Activated T-helper 2 cell treated with anti-CD3 and anti-CD28 coated beads, Interferon-gamma antibody, Interleukin-2, Interleukin-4, amounts not matched to agents 10 μg/mL and 5 μg/mL and 100 μg/mL, durations not matched to agents 14 hours and 24 hours and 36 hours (primary cell): ENCODE measurements at places on chromosomes 13 and 19.

- no peak overlapping the region for H3K4me3 ChIP-seq
- H3K36me3 ChIP-seq: no peaks in the 10 kb centered on the region
- no peaks in the 10 kb centered on the region for H3K27me3 ChIP-seq
- H3K4me1 ChIP-seq: no peaks in the 10 kb centered on the region
- H3K27ac ChIP-seq: no peak overlapping the region
Observed at GRCh38 chr13:93398167-93399035, 171.8 kb downstream of the GPC6 start.

GRCh38 chr13:70107125-70107497 lies 515 bp upstream of the ATXN8OS start:
- no peaks in the 10 kb centered on the region for H3K36me3 ChIP-seq
- no peaks in the 10 kb centered on the region for H3K27me3 ChIP-seq
- no peak for DNase-seq
- no peak overlapping the region for H3K4me3 ChIP-seq

GRCh38 chr19:29650772-29651387 lies 14.4 kb upstream of the PLEKHF1 start:
- no peak overlapping the region for H3K4me3 ChIP-seq
- H3K27me3 ChIP-seq: peaks cover 11% of the 10 kb centered on the region
- peaks cover 16% of the 10 kb centered on the region for H3K4me1 ChIP-seq
- H3K36me3 ChIP-seq: no peaks in the 10 kb centered on the region

DNA sequence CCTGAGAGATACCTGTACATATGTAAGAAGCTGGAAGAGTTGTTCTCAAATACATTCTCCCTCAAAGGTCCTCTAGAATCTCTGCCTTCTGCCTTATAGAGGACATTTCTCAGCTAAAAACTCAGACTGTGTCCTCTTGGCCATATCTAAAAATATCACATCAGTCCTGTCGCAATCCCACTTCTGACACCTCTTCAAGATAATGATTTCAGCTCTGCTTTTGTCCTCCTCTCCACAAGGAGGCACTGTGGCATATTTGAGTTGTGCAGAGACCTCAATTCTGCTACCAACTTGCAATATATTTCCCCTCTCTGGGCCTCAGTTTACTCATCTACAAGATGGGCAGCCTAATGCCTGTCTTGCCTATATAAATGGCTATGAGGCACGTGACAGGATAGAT lies 16.6 kb downstream of the ADAMTS10 start:
- H3K36me3 ChIP-seq: no peaks in the 10 kb centered on the region
- H3K27ac ChIP-seq: no peak overlapping the region
- peaks cover 18% of the 10 kb centered on the region for H3K27me3 ChIP-seq
- peaks cover 7% of the 10 kb centered on the region for H3K4me1 ChIP-seq
- H3K4me3 ChIP-seq: no peak overlapping the region

DNA sequence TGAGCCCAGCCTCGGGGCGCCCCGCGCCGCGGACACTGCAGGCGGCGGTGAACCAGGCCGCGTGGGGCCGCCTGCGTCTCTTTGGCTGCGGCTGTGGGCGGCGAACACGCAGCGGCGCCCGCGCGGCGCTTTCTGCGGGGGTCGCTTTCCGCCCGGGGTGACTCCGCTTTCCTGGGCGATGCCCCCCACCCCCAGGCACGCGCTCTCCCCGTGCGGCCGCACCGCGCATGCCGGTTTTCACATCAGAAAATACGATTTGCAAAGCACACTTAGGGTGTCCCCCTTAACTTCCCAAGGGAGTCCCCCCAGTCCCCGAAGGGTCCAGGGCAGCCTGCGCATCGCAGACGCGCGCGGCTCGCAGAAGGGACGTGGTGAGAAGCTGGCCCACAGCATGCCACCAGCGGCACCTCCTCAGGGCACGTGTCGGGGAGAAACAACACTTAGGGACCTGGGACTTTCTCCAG lies 5.3 kb downstream of the F7 start:
- H3K4me1 ChIP-seq: no peaks in the 10 kb centered on the region
- no peak overlapping the region for H3K27ac ChIP-seq
- no peak for DNase-seq
- H3K4me3 ChIP-seq: no peak overlapping the region
- peaks cover 3% of the 10 kb centered on the region for H3K36me3 ChIP-seq

DNA sequence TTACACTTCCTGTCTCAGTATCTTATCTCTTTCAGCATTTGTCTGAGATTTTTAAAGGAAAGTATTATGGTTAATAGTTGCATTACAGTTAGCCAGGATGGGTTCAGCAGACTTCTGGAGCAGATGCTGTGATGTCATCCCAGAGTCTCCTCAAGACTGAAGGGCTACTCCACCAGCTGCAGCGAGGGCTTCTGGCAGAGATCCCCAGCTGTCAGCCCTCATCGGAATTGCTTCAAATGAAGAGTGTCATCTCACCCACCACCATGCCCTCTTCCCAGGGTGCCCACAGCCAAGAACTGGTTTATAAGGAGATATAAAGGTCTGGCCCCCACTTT lies 84.4 kb downstream of the FAM216B start:
- H3K4me1 ChIP-seq: no peaks in the 10 kb centered on the region
- H3K36me3 ChIP-seq: no peaks in the 10 kb centered on the region
- DNase-seq: no peak

GRCh38 chr13:93420887-93421286 lies 194.3 kb downstream of the GPC6 start:
- no peaks in the 10 kb centered on the region for H3K27me3 ChIP-seq
- H3K36me3 ChIP-seq: no peaks in the 10 kb centered on the region
- no peak overlapping the region for H3K4me3 ChIP-seq
- no peak for DNase-seq
- no peak overlapping the region for H3K27ac ChIP-seq

GRCh38 chr19:3683405-3684053 lies 16.7 kb downstream of the PIP5K1C start:
- no peak for DNase-seq
- H3K4me3 ChIP-seq: no peak overlapping the region
- H3K27me3 ChIP-seq: no peaks in the 10 kb centered on the region
- peaks cover 16% of the 10 kb centered on the region for H3K36me3 ChIP-seq

DNA sequence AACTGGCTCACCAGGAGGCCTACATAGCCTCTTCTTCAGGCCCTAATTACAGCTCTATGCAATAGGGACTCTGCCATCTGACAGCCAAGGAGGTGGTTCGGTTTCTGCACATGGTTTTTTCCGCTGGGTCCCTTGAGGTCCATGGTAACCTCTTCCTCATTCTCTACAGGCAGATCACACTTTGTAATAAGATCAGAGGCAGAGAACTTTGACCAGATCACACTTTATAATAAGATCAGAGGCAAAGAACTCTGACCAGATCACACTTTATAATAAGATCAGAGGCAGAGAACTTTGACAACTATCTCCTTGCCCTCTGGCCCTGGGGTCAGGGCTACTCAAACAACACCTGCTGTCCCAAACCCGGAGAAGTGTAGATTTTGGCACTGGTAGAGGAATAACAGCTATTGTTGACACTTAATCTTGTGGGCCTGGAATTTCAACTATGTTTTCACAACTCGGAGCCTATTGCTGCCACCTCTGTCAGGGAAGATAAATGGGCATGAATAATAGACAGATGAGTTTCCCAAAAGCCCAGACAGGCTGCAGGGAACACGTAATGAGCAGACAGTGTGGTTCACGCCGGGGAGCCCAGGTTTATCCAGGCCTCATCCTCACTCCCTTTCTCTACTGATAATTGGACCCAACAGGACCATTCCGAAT lies 246.1 kb downstream of the UQCRFS1 start:
- no peaks in the 10 kb centered on the region for H3K36me3 ChIP-seq
- DNase-seq: no peak
- no peaks in the 10 kb centered on the region for H3K4me1 ChIP-seq
- H3K4me3 ChIP-seq: no peak overlapping the region

DNA sequence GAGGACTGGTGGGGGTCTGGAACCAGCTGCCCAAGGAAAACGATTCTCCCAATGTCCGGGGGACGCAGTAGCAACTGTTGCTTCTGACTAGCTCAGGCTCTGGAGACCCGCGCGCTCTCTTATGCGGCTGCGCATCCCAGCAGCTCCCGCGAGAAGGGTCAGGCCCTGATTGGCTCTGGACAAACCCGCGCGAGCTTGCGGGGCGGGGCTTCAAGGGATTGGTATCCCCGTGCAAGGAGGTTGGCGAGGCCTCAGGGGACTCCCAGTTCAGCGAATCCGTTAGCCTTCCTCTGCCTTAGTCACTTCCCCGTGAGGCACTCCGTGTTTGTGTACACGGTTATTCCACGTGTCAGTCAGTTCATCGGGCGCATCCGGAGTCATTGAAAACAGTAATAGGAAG lies 20.2 kb downstream of the SIGLECL1 start:
- no peak for DNase-seq
- H3K36me3 ChIP-seq: no peaks in the 10 kb centered on the region
- H3K4me3 ChIP-seq: no peak overlapping the region
- H3K4me1 ChIP-seq: peaks cover 13% of the 10 kb centered on the region
- no peak overlapping the region for H3K27ac ChIP-seq
- peaks cover 2% of the 10 kb centered on the region for H3K27me3 ChIP-seq

DNA sequence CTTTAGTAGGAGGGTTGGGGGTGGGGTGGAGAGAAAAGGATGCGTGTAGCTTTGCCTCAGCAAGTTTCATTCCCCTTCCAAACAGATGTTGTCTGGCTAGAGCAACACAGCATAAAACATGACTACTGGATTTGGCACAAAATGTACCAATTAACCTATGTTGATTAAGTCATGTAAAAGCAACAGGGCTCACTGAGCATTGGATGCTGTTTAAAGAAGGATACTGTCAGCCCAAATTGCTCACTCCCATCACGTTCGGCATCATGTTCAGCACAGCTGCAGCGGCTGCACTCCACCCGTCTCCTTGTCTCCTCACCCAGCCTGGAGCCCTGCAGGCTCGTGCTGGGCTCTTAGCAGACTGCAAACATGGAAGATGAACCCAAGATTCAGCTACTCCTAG lies 77.5 kb downstream of the DLEU7 start:
- H3K27ac ChIP-seq: no peak overlapping the region
- H3K4me3 ChIP-seq: no peak overlapping the region
- H3K4me1 ChIP-seq: no peaks in the 10 kb centered on the region
- peaks cover 22% of the 10 kb centered on the region for H3K27me3 ChIP-seq
- no peak for DNase-seq

GRCh38 chr13:113272701-113273181 lies 24.3 kb upstream of the LAMP1 start:
- no peaks in the 10 kb centered on the region for H3K27me3 ChIP-seq
- DNase-seq: no peak
- H3K4me3 ChIP-seq: no peak overlapping the region
- no peak overlapping the region for H3K27ac ChIP-seq
- peaks cover 2% of the 10 kb centered on the region for H3K4me1 ChIP-seq
- no peaks in the 10 kb centered on the region for H3K36me3 ChIP-seq

DNA sequence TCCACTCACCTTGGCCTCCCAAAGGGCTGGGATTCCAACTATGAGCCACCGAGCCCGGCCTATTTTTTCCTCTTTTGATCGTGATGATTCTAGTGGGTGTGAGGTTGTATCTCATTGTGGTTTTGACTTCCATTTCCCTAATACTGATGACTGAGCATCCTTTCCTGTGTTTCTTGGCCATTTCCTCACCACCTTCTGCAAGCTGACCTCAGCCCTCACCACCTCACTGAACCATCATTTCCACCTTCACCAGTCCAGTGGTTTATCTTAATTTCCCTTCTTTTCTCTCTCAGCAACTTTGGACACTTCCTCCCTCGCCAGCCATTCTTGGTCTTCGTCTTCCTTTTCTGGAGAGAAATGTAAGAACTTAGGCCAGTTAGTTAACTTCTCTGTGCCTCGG lies 13.0 kb upstream of the BICRA start:
- no peak overlapping the region for H3K27ac ChIP-seq
- no peak for DNase-seq
- no peak overlapping the region for H3K4me3 ChIP-seq

DNA sequence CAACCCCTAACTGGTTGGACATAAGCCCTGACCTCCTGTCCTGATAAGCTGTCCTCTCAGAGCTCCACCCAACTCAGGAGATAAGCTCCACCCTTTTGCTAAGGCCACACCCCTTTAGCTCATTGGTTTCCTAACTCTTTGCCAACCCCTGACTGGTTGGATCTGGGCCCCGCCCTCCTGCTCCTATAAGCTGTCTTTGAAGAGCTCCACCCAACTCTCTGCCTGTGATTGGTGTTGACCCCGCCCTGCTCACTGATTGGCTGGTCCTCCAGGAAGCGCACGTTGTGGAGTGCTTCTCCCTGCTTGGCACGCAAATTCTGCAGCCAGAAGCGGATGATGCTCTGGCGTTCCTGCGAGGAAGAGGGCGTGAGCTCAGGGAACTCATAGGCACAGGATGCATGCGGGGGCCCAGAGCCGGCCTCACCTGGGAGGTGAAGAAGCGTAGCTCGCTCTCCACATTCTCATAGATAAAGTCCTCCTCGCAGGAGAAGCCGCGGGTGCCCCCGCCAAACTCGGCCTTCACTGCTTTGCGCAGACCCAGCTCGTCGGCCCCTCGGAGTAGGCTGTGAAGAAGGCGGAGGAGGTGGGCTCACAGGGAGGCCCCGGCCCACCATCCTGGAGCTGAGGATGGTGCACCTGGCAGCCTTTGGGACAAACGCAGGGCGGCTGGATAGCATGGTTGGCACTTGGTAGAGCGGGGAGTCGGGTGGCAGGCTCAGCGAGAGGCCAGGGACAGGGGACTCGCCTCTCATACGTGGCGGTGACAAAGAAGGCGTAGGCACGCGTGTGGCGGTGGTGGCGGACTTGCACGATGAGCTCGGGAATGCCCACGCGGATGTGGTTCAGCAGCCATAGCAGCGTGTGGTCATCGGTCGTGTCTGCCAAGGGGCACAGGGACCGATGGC lies 1.7 kb downstream of the ANO8 start:
- H3K4me3 ChIP-seq: peak overlapping the region; percentile 47
- peaks cover 15% of the 10 kb centered on the region for H3K4me1 ChIP-seq
- H3K36me3 ChIP-seq: peaks cover 16% of the 10 kb centered on the region
- H3K27me3 ChIP-seq: peaks cover 9% of the 10 kb centered on the region

- no peak for DNase-seq
- no peak overlapping the region for H3K4me3 ChIP-seq
- H3K4me1 ChIP-seq: no peaks in the 10 kb centered on the region
- no peaks in the 10 kb centered on the region for H3K36me3 ChIP-seq
- no peak overlapping the region for H3K27ac ChIP-seq
- no peaks in the 10 kb centered on the region for H3K27me3 ChIP-seq
Observed at GRCh38 chr13:33441015-33441414, 155.5 kb upstream of the STARD13 start.

DNA sequence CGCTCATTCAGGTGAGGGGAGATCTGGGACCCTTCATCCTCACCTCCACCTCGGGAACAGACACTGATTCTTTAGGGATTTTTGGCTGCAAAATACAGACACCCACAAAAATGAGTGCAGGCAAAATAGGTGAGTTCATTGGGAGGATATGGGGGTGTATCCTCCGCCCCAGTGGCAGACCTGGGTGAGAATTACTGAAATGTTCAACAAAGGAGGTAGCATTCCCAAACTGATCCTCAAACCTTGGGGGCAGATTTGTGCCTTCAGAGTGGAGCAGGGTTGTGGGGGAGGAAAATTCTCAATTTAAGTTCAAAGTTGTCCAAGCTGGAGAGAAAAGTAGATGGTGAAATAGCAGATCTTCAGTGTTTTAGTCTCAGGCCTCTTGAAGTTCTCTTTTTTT lies 31.3 kb upstream of the SIN3B start:
- H3K4me3 ChIP-seq: no peak overlapping the region
- H3K36me3 ChIP-seq: no peaks in the 10 kb centered on the region
